ENCODE measurements at places on chromosomes 16 and 17. TPM values are rescaled to one million over a fixed set of nuclear protein-coding genes. Genes with fewer than 3 reads are reported as not detected.

The TNP2 gene
- total RNA-seq = not detected

The TMEM204 gene
- total RNA-seq = 53.5 TPM

The MMD gene
- total RNA-seq = 19.9 TPM

The MYH11 gene
- total RNA-seq = under 0.01 TPM

The C1QTNF8 gene
- not detected for total RNA-seq

The UBFD1 gene
- total RNA-seq = 67.1 TPM

The ANKRD11 gene
- 55.6 TPM for total RNA-seq

The DNAJA3 gene
- total RNA-seq = 54.0 TPM

The TP53TG3F gene
- not detected for total RNA-seq
